ENCODE measurements at places on chromosomes 3 and 15.

- no peak for DNase-seq
These were observed 43.4 kb downstream of the FEZF2 start for GRCh38 chr3:62329971-62330370.

DNA sequence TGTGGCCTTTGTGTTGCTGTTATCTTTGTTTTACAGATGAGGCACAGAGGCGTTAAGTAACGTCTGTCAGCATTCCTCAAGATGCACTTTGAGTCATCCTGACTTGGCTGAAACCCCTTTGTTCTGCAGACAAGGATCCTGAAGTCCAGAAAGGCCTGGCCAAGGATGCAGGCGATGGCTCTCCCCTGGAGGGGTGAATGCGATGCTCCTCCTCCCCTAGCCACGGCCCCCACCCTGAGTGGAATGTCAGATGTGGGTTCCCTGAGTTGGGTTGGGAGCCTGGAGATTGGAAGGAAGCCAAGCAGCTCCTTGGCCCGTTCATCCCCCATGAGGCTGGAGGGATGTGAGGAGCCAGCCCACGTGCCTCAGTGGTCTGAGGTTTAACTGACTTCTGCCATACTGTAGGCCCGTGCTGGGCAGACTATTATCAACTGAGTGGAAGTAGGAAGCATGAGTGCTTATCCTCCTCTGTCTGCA lies 43.3 kb downstream of the POMGNT2 start:
- DNase-seq, result no peak

DNA sequence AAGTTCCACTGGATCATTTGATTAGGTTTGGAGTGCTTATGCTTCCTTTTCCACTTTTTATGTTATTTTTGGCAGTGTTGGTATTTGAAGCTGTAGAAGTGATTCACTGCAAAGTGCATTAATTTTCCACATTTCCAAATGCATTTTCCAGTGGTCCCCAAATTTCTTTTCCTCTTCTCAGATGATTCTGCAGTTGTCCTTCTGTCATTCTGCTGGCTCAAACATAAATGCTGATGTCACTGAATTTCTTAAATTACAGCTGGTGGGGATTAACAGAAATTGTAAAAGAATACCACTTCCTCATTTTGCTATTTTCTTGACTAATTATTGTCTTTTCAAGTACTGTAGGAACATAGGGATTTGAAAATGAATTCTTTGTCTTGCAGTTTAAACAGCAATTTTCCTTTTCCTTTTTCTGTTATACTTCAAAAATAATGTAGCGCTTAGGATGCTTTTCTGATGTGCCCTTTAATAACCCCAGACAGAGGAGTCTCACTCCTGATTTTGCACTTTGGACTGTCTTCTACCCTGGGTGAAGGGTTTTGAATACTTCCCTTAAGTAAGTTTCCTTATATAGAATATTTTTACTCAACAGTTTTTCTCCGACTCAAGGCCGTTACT lies 25.0 kb downstream of the MITF start:
- no peak for DNase-seq

GRCh38 chr3:65641045-65641444 lies 397.7 kb downstream of the MAGI1 start:
- no peak for DNase-seq

- no peak for DNase-seq
These were observed 249.2 kb downstream of the OPA1 start for GRCh38 chr3:193842029-193842798.

GRCh38 chr15:66921319-66921915 lies 144.0 kb upstream of the SMAD3 start:
- no peak for DNase-seq

DNA sequence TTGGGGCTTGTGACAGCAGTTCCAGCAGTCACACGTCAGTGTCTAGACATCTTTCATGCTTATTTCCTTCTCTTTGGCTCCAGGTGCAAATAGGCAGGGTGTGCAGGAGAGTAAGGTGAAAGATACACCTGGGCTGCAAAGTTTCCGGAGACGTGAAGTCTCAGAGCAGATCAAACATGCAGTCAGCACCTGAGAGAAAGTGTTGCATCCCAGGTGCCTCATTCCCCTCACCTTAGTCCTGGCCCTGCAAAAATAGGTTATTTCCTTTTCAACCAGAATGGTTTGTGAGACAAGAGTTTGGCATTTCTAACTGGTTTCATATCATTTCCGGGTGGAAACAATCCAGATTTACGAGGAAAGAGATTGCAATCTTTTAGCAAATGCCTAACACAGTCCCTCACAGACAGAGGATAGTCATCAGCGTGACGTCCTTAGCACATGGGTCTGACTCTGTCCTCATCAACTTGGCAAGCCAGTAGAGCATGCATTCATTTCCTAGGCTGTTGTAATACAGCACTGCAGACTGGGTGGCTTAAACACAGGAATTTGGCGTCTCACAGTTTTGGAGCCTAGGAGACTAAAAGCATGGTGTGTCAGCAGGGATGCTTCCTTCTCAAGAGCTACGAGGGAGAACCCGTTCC lies 58.2 kb upstream of the ARRDC4 start:
- DNase-seq, result no peak

- no peak for DNase-seq
These were observed 104.0 kb upstream of the SMAD3 start for GRCh38 chr15:66961407-66961884.

DNA sequence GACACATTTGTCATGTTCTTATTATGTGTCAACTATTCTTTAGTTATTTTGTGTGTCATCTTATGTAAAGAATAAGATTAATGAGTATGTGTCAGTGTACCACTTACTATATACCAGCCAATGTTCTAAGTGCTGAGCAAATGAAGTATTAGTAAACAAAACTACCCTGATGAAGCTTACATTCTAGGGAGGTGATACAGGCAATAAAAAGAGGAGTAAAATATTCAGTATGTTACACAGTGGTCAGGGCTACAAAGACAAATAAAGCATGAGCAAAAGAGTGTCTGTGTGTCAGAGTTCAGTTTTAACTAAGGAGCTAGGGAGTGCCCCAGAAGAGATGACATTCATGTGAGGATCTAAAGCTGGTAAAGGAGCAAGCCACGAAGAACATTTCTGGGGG lies 79.1 kb downstream of the TRPC1 start:
- DNase-seq, result no peak

DNA sequence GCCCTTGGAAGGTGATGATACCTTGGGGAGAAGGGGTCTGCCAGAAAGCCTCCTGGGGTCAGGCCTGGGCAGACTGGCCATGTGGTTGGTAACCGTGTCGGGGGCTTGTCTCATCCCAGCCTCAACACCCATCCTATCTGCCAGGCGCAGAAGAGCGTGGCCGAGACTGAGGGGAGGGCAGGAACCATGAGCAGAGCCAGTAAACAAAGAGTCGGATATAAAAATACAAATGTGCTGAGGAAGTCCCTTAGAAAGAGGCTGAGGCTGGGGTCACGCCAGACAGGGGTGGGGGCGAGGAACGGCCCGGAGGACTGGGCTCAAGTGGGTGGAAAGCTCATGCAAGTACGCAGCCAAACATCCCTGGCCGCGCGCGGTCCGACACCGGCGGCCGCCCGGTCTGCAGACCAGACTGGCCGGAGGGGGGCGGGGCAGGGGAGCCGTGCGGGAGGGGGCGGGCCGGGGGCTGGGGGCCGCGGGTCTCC lies 1.9 kb downstream of the CAMK2N2 start:
- DNase-seq, result no peak

DNA sequence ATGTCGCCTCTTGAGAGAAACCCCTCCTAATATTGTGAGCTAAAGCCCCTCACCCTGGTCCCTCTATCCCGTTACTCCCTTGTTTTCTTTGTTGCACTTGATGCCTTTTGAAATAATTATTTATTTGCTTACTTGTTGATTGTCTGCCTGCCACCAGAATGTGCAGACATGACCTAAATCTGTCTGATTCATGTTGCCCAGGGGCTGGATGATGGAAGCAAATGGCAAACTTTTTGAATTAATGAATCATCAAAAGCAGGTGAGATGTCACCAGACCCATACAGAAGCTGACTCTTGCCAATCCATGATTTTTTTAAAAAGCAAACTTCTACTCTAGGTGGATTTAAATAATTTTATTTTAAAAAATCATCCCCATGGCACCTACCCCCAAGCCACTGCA lies 49.3 kb downstream of the GRIP2 start:
- DNase-seq, result no peak

- no peak for DNase-seq
These were observed 3.3 kb upstream of the CEP97 start for GRCh38 chr3:101720851-101721840.

GRCh38 chr3:195559723-195560409 lies 16.7 kb upstream of the PPP1R2 start:
- DNase-seq, result no peak

- no peak for DNase-seq
These were observed 523.9 kb downstream of the PLOD2 start for GRCh38 chr3:145637105-145637504.

DNA sequence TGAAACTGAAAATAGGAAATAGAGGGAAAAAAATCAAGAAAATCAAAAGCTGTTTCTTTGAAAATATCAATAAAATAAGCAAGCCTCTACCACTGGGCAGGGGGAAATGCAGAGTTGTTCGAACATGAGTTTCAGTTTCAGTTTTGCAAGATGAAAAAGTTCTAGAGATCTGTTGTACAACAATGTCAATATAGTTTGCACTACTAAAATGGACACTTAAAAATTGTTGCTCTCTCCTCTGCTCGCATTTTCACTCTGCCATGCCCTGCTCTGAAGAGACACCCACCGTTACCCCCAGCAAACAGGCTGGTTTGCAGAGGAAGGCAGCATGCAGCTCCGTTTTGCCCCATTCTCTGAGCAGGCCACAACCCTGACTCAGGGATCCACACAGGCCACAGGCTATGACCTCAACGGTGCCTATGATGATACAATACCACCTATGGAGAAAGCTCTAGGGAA lies 64.5 kb downstream of the ZNF148 start:
- DNase-seq, result peak; percentile 20

- DNase-seq, result no peak
These were observed 35.7 kb downstream of the ATG7 start for GRCh38 chr3:11307830-11308432.

DNA sequence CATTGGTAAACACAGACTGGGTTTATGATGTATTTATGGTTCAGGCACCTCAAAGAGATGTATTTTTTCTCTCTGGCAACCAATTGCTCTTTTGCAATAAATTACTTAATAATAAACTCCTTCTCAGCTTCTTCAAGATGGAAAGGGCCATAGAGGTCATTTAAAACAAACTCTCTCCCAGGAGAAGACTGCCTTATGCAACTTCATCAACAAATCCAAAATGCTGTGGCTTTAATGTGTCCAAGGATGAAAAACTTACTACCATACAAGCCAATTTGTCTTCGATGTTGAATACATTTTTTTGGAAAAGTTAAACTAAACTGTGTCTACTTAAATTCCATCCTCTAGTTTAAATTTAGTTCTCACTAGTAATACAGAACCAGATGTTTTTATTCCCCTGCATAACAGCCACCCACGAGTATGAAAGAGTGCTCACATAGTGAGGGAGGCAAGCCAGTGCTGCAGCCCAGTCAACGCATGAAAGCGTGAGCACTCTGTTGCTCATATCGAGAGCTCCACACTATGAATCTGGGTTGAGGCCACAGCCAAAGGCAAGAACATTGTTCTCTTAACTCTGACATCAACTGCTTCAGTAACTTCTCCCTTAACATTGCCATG lies 761.3 kb upstream of the GRM7 start:
- DNase-seq, result no peak

DNA sequence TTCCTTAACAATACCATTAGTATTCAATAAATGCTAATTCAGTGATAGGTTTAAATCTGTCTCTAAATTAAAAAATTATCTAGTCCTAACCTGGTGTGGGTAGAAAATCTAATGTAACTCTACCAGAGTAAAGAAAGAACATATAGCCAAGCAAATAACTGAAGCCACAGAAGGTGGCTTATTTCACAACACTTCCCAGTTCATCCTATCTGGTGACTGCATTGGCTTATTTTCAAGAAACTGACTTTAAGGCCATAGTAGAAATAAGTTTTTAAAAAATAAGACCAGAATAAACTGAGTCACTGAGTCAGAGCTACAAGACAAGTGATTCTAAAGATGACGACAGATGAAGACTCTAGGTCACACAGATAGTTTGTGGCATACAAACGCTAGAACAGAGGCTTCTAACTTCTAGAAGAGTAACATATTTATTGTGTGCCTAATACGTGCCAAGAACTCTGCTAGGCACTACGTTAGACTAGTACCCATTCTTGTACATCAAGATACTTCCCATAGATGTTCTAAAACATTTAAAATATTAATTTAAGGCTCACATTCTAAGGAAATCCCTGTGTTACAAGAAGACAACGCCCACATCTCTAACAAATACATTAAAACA lies 25.9 kb downstream of the TMCC1 start:
- DNase-seq, result no peak

GRCh38 chr15:64232400-64232799 lies 69.6 kb upstream of the PPIB start:
- DNase-seq, result no peak

DNA sequence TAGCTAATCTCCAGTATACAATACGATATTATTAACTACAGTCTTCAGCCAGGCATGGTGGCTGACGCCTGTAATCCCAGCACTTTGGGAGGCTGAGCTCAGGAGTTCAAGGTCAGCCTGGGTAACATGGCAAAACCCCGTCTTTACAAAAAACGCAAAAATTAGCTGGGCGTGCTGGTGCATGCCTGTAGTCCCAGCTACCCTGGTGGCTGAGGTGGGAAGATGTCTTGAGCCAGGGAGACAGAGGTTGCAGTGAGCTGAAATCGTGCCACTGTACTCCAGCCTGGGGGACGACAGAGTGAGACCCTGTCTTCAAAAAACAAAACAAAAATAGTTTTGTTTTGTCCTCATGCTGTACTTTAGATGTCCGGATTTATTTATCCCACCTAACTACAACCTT lies 29.2 kb upstream of the SV2B start:
- no peak for DNase-seq
